ENCODE measurements at places on chromosomes 1 and 21. TPM values are rescaled to one million over a fixed set of nuclear protein-coding genes. Genes with fewer than 3 reads are reported as not detected.

Gene PDC
- total RNA-seq = not detected

Gene KRTAP7-1
- not detected for total RNA-seq

Gene FLAD1
- 18.5 TPM for total RNA-seq

Gene HOOK1
- total RNA-seq = not detected

Gene B3GALT5
- total RNA-seq = not detected
